ENCODE measurements at places on chromosomes 3 and 15.

- no peak for DNase-seq
Observed at GRCh38 chr15:90000186-90001001, 730 bp upstream of the ZNF710 start.

- DNase-seq = no peak
Observed at GRCh38 chr15:71660501-71660900, 149.9 kb upstream of the NR2E3 start.

DNA sequence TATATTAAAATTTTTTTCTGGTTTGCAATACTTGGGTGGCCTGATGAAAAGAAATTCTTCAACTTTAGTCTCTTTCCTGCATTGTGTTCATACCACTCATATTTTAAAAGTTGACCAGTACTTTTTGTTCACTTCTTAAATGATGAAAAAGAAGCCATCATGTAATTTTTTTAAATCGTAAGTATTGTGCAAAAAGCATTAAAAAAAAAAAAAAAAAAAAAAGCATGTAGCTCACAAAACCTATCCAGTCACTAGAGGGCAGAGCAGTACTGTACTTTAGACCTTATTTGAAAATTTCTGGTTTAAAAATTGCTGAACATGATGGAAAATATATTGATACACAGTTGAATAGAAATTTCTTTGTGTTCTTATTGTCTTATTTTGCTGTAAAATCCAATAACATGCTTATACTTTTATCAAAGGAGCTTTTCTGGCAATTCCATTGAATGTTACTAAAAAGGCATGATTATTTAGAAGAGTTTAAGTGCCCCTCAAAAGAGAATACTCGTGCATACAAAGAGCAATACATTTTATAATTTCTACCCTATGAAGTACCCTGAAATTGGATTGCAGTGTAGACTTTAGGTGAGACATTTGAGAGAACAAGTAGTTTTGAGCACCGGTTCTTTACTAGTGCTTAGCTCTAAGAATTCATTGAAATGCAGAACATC is 137.7 kb downstream of the BBX start:
- no peak for DNase-seq

DNA sequence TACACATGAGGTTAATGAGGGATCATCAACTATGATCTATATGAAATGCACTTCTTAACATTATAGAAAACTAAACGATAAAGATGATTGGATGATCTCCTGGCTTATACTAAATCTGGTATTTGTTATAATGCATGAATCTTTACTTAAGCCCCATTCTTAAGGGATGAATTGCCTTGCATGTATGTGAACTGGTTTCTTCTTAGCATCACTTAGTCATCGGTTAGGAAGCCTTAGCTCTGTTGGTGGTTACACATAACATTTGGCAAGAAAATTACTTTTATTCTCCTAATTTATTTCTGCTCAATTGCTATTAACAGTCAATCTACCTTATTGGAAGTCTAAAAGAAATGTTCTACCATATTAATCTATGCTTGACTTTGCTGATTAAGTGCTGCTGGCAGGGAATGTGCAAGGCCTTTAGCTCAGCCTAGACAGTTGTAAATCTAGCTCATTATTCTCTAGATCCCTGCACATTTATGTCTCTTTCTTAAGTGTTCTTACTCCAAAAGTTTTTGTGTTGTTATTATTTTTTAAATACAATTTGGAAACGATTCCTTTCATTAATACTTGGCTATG is 356.0 kb downstream of the ZPLD1 start:
- DNase-seq = no peak

- no peak for DNase-seq
Observed at GRCh38 chr15:51307325-51307724, 31.1 kb downstream of the CYP19A1 start.

DNA sequence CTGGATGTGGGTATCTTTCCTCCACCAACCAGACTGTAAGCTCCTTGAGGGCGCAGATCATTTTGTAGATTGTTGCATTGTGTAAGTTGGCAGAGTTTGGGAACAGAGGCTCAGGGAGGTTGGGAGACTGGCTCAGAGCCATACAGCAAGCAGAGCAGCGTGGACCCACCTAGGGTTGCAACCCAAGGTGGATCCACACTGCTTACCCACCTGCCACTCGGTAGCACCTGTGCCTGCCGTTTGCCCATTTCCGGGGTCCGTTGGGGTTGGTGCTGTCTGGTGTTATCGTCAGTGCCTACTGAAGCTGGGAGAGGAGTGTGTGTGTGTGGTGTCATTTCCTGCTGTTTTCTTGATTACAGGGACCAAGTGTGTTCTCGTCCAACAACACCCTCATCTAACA is 19.0 kb downstream of the SMAD6 start:
- DNase-seq = no peak

DNA sequence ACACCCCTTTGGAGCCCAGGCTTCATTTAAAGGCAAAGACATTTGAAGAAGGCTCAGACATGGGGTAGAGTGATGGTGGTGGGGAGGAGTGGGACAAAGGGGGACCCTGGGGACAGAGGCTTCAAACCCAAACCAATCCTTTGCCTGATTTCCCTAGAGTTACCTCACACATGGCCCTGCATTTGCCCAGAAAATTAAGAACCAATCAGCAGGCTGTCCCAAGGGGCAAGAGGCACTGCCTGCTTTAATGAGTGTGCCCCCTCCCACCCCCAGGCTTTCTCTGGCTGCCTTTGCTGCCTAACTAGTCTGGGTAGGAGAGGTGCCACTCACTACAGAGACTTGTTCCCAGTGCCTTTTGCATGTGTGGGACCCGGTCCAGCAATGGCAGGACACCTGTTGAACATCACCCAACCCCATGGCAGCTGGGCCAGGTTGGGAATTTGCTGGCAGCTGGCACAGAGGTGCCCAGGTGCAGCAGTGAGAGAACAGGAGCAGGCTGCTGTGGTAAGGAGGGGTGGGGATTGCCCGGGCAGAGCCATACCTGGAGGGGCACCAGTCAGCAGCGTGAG is 38.4 kb downstream of the CCDC33 start:
- DNase-seq = no peak

- no peak for DNase-seq
Observed at GRCh38 chr3:134312873-134313846, 61.1 kb downstream of the AMOTL2 start.

DNA sequence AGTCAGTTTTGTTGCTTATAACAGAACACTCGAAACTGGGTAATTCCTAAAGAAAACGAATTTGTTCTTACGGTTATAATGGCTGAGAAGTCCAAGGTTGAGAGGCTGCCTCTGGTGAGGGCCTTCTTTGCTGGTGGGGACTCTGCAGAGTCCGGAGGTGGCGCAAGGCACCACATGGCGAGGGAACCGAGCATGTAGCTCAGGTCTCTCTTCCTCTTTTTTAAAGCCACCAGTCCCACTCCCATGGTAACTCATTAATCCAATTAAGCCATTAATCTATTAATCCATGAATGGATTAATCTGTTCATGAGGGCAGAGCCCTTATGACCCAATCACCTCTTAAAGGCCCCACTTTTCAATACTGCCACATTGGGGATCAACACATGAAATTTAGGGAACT is 50.0 kb downstream of the ROPN1B start:
- no peak for DNase-seq

DNA sequence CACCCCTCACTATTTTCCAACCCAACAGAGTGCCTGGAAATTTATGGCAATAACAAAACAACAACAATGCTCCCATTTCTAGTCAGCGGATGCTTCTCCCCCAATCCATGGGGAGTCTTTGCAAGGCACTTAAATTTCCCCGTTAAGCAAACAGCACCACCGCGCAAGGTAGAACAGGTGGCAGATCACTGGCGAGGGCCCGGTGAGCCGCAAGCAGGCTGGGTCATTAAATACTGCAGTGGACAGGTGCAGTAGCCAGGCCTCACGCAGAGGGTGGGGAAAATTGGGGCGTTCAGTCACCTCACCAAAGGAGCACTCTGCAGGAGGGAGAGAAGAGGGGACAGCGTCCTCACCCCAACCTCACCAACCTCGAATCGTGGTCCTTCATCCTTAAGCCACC is 147.5 kb downstream of the NTRK3 start:
- DNase-seq = no peak

DNA sequence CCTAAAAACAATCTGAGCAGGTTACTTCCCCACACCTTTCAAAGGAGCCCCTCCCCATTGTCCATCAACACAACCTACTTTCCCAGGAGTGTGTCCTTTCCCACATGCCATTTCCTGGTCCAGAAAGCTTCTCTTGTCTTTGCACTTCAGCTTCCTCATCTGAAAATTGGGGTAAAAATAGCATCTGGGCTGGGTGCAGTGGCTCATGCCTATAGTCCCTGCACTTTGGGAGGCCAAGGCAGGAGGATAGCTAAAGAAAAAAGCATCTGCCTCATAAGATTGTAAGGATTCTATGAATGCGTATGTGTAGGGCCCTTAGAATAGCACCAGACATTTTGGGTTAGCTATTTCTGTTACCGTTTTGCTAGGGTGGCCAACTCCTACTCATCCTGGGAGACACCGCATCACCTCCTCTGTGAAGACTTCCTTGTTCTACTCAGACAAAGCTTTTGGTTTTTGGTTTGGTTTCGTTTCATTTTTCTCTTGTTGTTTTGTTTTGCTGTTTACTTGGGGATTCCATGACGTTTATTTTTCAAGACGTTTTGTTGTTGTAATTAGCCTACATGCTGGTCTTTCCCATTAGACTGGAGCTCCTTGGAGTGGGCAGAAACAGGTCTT is 224.4 kb upstream of the TLE3 start:
- no peak for DNase-seq

DNA sequence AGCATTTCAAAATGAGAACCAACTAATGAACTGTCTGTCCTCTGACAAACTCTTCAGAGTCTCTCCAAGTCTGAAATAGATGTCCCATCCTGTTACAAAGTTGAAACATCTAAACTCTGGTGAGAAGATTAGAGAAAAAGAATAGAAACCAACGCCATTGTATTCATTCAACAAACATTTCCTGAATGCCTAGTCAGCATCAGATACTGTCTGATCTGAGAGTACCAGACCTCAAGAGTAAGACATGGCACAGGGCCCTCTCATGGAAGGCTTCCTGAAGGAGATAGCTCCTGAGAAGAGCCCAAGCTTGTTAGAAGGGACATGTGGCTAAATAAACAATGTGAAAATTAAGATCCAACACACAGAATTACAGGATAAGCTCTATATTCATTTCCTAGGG is 164.1 kb upstream of the LRRN1 start:
- no peak for DNase-seq

DNA sequence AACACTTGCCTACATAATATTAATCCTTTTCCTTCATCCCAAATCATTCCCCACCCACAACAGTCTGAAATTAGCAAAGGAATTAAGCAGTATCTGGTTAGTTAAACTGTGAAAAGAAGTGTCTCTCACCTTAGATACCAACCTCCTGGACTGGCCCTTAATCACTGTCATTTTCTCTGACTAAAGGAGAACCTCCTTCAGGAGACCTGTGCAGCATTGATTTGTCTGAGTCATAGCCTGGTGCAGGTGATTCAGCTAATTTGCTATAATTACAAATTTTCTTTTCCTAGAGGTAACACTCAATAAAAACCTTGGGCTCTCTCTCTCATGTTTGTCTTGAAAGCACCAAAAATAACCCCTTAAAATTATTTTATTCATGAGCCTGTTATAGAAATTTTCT is 279.8 kb upstream of the SEMA6D start:
- no peak for DNase-seq

DNA sequence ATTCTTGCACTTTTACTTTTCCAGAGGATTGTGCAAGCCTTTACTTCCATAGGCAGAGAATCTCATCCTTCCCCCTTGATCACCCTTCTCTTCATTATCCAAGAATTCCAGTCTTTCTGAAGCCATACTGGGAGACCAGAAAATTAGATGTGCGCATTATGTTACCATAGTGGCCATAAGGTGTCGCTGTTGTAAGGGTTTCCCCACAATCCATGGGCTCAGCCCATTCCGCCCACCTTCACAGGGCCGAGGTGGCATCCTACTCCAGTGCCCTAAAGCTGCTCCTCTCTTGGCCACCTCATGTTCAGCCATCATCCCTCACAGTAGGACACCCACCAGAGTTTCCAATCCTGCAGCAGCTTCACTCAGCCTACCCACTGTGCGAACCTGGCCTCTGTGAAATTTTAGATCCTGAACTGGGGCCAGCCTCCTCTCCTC is 35.0 kb downstream of the CTSH start:
- DNase-seq = no peak

- no peak for DNase-seq
Observed at GRCh38 chr3:125651244-125651643, 55.9 kb upstream of the OSBPL11 start.

DNA sequence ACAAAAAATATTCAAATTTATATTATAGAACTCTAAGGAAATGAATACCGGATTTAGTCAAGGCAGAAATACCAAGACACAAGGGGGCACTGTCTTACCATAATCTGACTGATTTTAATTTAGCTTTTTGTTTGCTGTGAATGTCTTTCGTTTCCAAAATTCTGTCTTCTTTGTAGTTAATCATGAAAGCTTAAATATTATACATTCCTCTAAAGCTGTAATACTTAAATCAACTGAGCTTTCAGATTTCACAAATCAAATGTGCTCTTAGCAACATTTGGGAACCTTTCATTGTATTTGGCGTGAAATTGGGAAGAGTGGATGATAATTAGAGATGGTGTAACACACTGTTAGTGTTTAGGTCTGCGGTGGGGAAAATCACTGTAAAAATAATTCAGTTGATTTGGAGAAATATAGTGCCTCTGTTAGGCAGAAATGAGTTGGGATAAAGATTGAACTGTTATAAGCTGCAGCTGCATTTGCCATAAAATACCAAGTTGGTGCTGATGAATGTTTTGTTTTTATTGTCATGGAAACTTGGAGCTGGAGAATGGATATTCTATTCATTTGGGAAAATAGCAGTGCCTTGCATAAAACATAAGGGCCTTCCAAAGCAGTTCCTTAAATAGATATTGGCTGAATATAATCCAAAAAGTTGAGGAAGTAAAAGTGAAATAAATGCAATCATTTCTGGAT is 228.2 kb downstream of the TCF12 start:
- no peak for DNase-seq

DNA sequence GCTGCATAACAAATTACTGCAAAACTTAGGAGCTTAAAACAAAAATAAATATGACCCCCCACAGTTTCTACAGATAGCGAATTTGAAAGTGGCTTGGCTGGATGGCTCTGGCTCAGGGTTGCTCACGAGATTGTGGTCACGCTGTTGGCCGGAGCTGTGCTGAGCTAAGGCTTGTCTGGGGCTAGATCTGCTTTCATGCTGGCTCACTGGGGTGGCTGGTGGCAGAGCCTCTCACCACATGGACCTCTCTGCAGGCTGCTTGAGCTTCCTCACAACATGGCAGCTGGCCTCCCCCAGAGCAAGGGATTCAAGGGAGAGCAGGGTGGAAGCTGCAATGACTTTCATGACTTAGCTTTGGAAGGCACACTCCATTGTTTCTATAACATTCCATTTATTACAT is 354.1 kb downstream of the SHQ1 start:
- DNase-seq = no peak

GRCh38 chr3:116950301-116951055 is 240.9 kb downstream of the TUSC7 start:
- DNase-seq = no peak

All from stimulated activated CD8-positive, alpha-beta memory T cell treated with anti-CD3 and anti-CD28 coated beads, Interleukin-15, amount 100 ng/mL, for 4 hours (primary cell).